ENCODE measurements at places on chromosomes 13 and 19.

DNA sequence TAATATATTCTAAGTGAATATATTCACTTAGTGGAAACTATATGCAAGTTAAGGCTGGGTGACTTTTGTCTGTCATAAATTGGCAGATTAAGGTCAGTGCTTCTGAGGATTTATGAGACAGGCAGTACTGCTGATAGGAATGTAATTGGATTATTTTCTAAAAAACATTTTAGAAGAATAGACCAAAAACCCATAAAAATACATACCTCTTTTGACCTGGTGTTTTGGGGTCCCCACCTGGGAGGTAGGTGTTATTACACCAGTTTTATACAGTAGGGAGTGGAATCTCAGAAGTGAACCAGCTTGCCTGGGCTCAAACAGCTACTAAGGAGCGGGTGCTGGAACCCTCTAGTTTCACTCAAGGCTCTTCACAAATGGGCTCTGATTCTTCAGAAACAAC is 25.3 kb downstream of the COG3 start:
- H3K4me3 ChIP-seq: no peak overlapping the region
- H3K27ac ChIP-seq: no peak overlapping the region
- H3K4me1 ChIP-seq: no peaks in the 10 kb centered on the region
- H3K27me3 ChIP-seq: no peaks in the 10 kb centered on the region

- H3K4me1 ChIP-seq: no peaks in the 10 kb centered on the region
- H3K4me3 ChIP-seq: no peak overlapping the region
- no peaks in the 10 kb centered on the region for H3K27me3 ChIP-seq
- peaks cover 86% of the 10 kb centered on the region for H3K36me3 ChIP-seq
These were observed 17.7 kb downstream of the MIER2 start for GRCh38 chr19:326871-327270.

DNA sequence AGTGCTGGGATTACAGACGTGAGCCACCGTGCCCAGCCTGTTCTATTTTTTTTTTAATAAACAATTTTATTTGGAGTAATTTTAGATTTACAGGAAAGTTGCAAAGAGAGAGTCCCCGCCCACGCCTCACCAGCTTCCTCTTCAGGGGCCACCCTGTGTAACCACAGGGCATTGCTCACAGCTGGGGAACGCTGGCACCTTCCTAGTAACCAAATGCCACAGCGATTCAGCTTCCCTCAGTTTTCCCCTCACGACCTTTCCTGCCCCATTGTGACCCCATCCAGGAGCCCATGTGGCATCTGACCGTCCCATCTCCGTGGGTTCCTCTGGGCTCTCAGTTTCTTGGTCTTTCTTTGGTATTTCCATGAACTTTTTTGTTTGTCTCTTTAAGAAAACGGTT is 83.9 kb downstream of the GNG7 start:
- peaks cover 20% of the 10 kb centered on the region for H3K27me3 ChIP-seq
- peak overlapping the region; percentile 55 for H3K27ac ChIP-seq
- H3K4me1 ChIP-seq: peaks cover 4% of the 10 kb centered on the region

DNA sequence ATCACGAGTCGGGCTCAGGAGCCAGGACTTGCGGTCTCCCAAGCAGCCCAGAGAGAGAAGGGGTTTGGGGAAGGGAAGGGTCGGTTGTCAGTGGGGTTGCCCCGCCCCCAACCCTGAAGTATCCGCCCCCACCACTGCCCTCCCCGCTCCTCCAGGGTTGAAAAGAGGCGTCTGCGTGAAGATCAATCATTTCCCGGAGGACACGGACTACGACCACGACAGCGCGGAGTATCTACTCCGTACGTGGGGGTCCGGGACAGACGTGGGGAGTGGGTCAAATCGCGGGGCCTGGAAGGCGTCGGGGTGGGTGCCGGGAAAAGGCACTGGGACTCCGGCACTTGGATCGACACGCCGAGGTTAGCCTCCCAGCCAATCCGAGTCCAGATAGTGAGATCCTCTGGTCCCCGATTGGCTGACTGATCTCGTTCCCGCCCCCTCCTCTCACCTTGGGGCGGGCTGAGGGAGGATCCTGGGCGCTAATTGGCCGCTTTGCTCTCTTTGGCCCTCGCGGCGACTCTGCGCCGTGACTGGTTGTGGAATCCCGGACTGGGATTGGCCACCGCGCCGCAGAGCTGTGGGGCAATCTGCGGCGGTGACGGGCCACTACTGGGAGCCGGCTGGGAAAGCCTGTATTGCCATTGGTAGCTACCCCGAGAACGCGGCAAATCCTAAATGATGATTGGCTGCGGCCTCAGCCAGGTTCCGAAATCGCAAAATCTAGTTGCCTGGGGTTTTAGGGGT is 13.3 kb upstream of the CACNG6 start:
- peak overlapping the region; percentile 20 for H3K27ac ChIP-seq
- H3K4me1 ChIP-seq: peaks cover 31% of the 10 kb centered on the region
- peak; percentile 78 for DNase-seq
- no peaks in the 10 kb centered on the region for H3K36me3 ChIP-seq
- peaks cover 52% of the 10 kb centered on the region for H3K27me3 ChIP-seq

DNA sequence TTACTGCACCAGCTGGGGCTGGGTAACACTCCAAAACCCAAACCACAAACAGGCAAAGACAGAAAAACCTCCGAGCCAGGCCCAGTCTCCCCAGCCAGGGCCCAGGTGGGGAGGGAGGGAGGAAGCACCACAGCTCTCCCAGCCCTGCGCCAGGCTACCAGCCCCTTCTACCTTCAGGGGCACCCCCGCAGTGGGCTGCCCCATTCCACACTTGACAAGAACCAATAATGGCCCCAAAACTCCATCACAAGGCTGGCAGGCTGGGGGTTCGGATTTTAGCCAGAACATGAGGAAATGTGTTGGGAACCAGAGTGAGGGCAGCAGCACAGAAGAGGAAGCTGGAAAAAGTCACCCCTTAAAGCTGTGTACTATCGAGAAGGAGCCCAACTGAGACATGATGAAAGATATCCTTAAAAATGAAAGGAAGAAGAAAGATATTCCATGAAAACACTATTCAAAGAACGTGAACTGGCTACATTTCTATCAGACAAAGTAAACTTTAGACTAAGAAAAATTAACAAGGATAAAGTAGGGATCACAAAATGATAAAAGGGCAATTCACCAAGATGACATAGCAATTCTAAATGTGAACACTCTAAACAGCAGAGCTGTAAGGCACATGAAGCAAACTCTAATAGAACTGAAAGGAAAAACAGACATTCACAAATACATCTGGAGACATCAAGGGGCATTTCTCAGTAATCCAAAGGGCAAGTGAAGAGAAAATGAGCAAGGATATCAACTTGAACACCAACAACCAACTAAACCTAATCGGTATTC is 12.9 kb downstream of the TUBGCP3 start:
- no peaks in the 10 kb centered on the region for H3K27me3 ChIP-seq
- DNase-seq: no peak
- peaks cover 3% of the 10 kb centered on the region for H3K4me1 ChIP-seq
- no peak overlapping the region for H3K4me3 ChIP-seq
- H3K36me3 ChIP-seq: no peaks in the 10 kb centered on the region

Data from muscle of leg (tissue), 16 donors.